ENCODE measurements at places on chromosomes 3 and 15.

DNA sequence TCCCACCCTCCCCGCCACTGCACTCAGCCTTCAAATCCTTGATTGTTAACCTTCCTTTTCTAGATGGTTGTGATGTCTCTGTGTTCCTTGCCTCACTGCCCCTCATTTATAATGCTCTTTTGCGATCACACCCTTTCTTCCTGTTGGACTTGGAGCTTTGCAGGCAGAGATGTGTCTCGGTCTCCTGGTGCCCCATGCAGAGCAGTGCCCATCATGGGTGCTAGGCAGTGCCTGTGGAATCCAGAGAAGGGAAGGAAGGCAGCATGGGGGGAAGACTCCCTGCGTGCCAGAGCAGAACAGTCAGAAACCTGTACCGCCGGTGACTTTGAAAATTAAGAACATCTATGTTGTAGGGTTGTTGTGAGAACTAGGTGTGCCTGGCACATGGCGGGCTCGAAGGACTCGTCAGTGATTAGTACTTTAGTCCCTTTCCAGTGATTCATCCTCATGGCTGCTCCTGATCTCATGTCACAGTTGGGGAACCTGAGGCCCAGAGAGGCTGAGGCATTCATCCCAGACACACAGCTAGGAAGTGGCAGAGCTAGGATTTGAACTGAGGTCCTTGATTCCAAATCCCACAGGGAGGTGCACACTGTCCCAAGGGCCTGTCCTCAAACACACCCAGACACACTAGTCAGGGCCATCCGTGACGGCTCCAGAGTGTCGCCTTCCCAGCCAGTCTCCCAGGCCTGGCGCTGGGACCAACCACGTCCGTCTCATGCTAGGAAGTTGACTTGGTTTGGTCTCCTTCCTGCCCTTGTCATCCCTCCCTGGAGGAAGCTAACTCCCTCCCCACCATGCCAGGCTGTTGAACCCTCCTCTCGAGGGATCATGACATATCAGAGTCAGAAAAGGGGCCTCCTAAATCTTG, 58.3 kb downstream of the SMAD6 start:
- DNase-seq, result peak; percentile 58

DNA sequence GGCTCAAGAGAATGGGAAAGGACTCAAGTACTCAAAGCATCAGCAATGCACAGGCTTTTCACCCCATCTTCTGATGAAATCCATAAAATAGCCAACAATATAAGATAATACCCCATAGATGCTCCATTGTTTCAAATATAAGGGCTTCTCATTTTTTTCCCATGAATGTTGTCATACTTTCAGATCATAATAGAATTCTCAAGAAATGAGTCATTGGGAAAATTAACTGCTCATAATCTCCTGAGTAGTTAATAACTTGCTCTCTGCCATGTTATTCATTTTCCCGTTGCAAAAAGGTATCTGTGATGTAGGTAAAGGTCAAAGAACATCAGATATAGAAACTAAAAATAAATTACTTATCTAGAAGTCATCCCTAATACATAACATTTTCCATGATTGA, 121.9 kb downstream of the NSUN3 start:
- no peak for DNase-seq

DNA sequence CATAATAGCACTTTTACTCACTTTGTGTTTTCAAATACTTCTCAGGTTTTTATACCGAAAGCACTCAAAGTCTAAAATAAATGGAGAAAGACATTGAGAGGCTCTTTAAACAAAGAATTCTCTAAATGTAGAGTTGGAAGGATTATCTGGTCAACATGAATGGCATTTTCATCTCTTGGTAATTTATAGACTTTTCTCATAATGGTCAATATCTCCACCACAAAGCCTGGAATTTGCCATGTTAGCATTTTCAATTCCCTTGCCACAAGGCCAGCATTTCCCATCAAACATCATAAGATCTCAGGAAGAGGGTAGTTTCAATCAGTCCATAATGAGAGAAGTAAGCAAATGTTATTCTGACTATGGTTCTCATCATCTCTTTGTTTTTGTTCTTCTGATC, 293.0 kb downstream of the CADM2 start:
- no peak for DNase-seq

DNA sequence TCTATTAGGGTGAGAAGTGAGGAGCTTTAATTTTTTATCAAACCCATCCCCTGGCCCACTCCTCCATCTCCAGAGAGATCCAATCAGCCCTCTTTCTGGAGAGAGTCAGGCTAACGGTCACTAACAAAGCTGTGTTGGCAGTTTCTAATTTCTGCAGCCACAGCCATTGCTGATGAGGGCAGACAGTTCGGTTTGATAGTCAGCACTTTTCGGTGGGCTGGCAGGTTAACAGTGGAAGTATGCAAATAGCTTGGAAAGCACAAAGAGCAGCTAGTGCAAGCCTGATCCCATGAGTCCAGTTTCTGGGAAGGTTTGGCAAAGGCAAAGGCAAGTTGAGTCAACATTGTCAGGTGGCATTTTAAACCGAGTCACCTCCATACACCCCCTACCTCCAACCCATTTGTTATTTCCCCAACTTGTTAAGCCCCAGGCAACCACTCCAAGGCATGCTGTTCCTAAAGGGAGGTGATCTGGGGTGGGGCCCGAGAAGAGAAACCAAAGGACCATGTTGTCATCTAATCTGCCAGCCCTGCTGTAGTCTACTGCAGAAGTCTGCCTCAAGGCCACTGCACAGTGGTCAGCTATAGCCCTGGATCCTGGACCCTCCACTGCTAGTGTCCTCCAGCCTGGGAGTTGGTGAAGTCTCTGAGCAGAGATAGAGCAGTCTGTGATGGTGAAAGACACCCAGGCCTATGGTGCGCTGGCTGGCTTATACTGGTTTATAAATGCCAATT, 1.7 kb downstream of the CCR1 start:
- DNase-seq, result no peak

DNA sequence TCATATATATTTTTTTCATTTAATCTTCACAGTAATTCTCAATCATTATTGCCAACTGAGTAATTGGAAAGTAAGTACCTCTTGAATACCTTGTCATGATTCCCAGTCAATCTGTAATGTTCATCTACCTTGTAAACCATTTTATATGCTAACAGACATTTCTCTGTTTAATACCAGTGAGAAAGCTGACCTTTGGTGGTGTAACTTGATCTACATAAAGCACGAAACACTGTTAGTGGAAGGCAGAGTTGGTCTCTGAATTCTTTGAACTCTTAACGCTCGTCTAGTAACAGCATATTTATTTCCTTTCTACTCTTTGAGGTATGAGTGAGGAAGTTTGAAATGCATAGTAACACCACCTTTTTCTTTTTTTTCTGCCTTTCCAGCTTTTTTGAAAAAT, 59.5 kb downstream of the SLC25A26 start:
- DNase-seq, result no peak

DNA sequence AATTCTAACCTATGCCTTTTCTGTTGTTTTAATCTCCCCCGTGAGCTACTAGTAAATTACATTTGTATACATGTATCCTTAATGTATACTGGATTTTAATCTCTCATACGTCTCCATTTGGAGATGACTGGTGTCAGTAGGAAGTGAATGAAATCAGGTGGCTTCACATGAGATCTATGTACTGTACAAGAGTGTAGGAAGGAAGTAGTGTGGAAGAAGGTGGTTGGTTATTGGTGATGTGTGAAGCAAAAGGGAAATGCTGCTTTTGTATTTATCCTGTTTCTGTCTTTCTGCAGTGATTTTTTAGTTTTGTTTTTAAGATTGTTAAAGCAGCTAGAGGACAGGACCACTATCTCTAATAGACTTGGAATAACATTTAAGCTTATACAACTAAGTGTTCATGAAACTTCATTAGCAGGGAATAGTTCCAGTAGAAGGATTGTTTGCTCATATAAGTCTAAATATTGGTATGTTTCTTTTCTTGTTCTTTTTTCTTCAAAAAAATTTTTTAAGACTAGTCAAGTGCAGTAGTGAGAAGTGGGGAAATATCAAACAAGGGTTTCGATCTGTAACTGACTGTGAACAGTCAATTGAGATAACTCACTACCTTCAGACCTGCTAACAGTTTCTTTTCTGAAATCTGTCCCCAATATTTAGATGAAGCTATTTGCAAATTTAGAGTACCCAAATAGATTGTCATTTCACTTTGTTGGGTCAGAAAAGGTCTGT, 15.3 kb downstream of the SNX1 start:
- no peak for DNase-seq

- DNase-seq, result no peak
Measured at GRCh38 chr3:176554791-176555654, 642.3 kb downstream of the TBL1XR1 start.

DNA sequence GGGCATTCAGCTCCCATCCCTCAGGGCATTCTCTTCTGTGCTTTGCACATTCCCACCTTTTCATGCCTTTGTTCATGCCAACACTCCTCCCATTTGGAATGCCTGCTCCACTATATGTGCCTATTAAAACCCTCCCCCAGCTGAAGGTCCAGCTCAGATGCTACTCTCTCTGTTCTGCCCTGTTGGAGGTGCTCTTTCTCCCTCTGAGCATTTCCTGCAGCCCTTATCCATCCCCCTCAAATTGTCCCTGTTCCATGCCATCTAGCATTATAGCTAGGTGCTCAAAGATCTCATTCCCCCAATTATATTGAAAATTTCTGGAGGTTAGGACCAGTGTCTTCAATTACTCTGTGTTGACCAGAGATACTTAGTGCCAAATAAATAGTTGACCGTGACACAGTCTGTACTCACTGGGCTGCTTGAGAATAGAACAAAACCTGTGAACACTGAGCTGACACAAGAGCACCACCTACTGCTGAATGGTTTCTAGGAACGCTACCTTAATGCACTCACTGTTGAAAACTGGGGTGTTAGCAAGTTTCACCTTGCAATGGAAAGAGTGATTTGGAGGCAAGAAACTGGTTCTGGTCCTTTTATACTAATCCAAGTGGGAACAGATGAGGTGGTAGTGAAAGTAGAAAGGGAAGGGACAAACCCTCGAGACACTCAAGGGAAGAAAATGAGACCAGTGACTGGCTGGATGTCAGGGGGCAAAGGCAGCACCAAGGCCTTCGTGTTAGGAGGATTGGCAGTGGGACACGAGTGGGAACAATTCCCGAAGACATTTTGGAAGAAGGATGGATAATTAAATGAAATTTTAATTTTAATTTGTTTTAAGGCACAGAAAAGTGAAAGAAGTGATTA, 289.8 kb upstream of the ROPN1 start:
- DNase-seq, result no peak

DNA sequence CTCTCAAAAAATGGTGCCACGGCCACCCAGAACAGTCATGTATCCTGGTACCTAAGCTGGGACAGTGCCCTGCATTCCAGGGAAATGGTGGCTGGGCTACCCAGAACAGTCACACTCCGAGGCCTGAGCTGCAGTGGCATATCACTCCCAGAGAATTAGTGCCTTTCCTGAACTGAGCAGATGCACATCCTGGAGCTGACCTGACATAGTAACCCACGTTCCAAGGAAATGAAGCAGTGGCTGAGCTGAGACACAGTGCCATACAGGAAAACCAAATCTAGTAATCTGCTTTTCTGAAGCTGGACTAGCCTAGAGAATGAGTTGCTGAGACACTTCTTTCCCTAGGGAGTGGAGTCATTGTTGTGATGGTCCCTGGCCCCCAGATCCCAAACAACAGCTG, 41.8 kb downstream of the SERP1 start:
- DNase-seq, result no peak

DNA sequence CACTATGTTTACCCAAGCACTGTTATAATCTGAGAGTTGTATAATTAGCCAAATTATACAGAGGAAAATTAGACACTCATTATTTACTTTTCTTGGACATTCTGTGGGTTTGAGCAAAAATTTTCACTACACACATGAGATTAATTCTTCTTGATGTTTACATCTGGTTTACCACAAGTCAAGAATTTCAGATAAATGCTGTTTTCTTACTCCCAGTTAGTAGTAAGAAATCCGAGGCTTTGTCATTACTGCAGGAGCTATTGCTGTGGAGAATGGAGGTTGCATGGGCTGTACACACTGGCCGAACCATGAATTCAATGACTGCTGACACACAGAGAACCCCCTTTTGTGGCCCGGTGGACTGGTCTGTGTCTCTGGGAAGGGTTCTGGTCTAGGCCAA, 207.7 kb upstream of the CFAP20DC start:
- DNase-seq, result no peak
